ENCODE measurements at places on chromosomes 5 and 9. TPM values are rescaled to one million over a fixed set of nuclear protein-coding genes. Genes with fewer than 3 reads are reported as not detected.

GFI1B gene
- not detected for total RNA-seq

SNX2 gene
- 41.7 TPM for total RNA-seq

ADRB2 gene
- 0.65 TPM for total RNA-seq

PRXL2C gene
- 10.1 TPM for total RNA-seq
